ENCODE measurements at places on chromosomes 6 and 20. TPM values are rescaled to one million over a fixed set of nuclear protein-coding genes. Genes with fewer than 3 reads are reported as not detected.

DNA sequence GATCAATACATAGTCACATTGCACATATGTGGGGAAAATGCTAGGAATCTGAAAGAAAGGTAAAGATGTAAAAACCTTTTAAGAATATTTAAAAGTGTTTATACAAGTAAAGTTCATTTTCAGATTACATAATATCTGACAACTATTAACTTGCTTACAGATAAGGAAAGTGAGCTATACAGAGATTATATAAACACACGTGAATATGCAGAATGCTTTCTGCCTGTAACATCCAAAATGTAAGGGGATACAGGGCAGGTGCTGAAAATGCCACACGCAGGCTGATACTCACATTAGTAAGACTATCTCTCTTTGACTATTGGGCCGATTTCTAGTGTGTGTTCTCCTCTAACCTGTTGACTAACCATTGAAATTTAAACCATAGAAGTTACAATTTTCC, 17.9 kb upstream of the MAP7 start:
- no peaks in the 10 kb centered on the region for H3K36me3 ChIP-seq
- no peak overlapping the region for H3K4me3 ChIP-seq
- H3K27ac ChIP-seq = no peak overlapping the region
- H3K4me1 ChIP-seq = peaks cover 8% of the 10 kb centered on the region
- no peak for DNase-seq

DNA sequence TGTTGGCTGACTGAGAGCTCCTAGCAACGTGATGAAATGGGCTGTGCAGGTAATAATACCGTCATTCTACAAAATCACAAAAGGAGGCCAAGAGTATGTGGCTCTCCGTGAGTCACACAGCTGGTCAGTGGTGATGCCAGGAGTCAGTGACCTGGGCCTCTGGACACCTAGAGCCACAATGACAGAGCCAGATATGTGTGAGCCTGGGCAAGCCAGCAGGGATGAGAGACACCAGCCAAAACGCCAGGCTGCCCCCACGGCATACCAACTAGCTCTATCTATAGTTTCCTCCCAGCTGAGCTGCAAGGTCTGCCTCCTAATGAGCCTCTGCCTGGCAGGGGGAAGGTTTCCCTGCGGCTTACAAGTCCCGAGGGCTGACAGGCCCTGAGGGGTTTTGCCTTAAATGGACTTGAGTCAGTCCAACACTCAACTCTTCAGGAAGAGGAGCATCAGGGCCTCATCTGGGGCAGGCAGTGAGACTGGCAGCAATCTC, 70.0 kb downstream of the CPNE5 start:
- no peak overlapping the region for H3K27ac ChIP-seq
- no peaks in the 10 kb centered on the region for H3K36me3 ChIP-seq
- H3K4me3 ChIP-seq = no peak overlapping the region

DNA sequence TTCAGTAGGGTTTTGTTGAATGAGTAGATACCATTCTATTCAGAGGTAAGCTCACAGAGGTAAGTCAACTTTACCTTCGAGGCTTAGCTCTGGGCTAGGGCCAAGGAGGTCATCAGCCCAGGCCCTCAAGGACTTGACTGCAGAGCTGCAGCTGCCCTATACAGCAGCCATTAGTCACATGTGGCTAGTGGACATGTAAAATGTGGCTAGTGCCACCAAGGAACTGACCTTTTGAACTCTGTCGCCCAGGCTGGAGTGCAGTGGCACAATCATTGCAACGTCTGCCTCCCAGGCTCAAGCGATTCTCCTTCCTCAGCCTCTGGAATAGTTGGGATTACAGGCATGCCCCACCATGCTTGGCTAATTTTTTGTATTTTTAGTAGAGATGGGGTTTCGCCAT, 47.9 kb upstream of the EPB41L1 start:
- H3K4me1 ChIP-seq = peaks cover 28% of the 10 kb centered on the region
- no peaks in the 10 kb centered on the region for H3K27me3 ChIP-seq
- no peaks in the 10 kb centered on the region for H3K36me3 ChIP-seq
- H3K27ac ChIP-seq = no peak overlapping the region

- H3K36me3 ChIP-seq = no peaks in the 10 kb centered on the region
- no peaks in the 10 kb centered on the region for H3K4me1 ChIP-seq
- no peaks in the 10 kb centered on the region for H3K27me3 ChIP-seq
- DNase-seq = no peak
These were observed 108.0 kb upstream of the PDE7B start for GRCh38 chr6:135743476-135743875.

DNA sequence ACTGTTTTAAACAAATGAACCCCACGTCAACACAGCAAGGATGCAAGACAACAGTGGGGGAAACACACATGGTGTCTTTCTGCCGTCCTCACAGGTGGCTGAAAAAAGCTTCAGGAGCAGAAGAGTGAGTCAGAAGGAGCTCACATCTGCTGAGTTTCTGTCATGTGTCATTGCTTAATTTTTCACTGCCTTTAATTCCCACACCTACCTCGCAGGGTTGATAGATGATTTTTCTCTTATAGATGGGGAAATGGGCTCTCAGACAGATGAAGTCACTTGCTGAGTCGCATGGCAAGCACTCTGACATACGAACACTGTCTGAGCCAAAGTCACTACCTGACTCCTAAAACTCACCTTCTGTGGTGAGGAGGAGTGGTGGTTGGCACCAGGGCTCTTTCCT, 28.3 kb upstream of the CARMIL1 start:
- peaks cover 5% of the 10 kb centered on the region for H3K4me1 ChIP-seq
- peak overlapping the region; percentile 37 for H3K27ac ChIP-seq
- DNase-seq = no peak
- H3K4me3 ChIP-seq = no peak overlapping the region
- H3K36me3 ChIP-seq = no peaks in the 10 kb centered on the region

- no peak overlapping the region for H3K27ac ChIP-seq
- peaks cover 7% of the 10 kb centered on the region for H3K4me1 ChIP-seq
- H3K4me3 ChIP-seq = no peak overlapping the region
- no peaks in the 10 kb centered on the region for H3K27me3 ChIP-seq
- DNase-seq = no peak
These were observed 79.4 kb downstream of the FAXC start for GRCh38 chr6:99270030-99270429.

- no peaks in the 10 kb centered on the region for H3K27me3 ChIP-seq
- H3K36me3 ChIP-seq = no peaks in the 10 kb centered on the region
- H3K4me1 ChIP-seq = no peaks in the 10 kb centered on the region
- DNase-seq = no peak
- no peak overlapping the region for H3K4me3 ChIP-seq
- H3K27ac ChIP-seq = no peak overlapping the region
These were observed 265.4 kb downstream of the RIMS1 start for GRCh38 chr6:72151742-72152141.

DNA sequence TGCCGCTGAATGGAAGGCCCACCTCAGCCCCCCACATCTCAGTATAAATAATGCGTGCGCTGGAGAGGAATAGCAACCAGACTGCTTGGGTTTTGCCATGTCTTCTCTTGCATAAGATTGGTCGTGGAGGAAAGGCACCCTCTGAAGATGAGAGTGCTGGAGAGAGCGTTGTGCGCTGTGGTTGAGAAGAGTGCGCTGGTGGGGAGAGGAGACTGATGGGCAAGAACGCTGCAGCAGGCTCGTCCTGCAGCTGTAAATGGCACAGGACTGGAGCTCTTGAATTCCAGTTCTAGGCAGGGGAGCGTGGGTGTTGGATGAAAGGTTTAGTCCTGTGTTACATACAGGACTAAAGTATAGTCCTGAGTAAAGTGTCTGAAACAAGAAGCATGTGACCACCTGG, 51.5 kb downstream of the RPRD1B start:
- peaks cover 55% of the 10 kb centered on the region for H3K36me3 ChIP-seq
- H3K4me1 ChIP-seq = peaks cover 28% of the 10 kb centered on the region
- peak overlapping the region; percentile 76 for H3K27ac ChIP-seq
- DNase-seq = no peak

- H3K4me1 ChIP-seq = peaks cover 7% of the 10 kb centered on the region
- no peak overlapping the region for H3K27ac ChIP-seq
- H3K27me3 ChIP-seq = no peaks in the 10 kb centered on the region
- no peaks in the 10 kb centered on the region for H3K36me3 ChIP-seq
- no peak for DNase-seq
These were observed 70.1 kb downstream of the ZC2HC1B start for GRCh38 chr6:143934331-143934730.

DNA sequence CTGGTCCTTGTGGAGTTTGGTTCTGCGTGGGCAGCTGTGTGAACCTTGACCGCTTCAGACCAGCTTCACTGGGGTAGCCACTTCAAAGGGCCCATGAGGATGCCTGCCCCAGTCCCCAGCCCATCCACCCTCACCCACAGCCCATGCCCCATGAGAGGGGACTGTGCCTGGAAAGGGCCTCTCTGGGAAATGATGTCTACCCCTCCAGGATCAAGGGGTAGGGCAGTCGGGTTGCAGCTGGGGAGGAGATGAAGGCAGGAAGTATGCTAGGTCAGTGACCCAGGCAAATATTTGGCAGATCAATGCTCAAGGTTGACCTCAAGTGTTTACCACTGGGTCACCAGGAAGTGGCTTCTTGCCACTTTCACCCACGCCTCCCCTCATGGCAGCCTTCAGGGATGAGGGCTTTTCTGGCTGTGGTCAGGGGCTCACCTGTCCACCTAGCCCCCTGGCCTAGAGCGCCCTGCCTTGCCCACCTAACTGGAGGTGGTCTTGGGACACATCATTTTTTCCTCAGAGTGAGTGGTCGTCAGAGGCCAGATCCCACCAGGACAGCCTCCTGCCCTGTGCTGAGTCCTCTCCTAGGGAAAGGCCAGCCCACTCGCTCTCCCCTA, 109.5 kb downstream of the SNX5 start:
- H3K36me3 ChIP-seq = no peaks in the 10 kb centered on the region
- no peak for DNase-seq
- H3K4me3 ChIP-seq = no peak overlapping the region
- H3K27ac ChIP-seq = no peak overlapping the region
- peaks cover 5% of the 10 kb centered on the region for H3K27me3 ChIP-seq
- peaks cover 12% of the 10 kb centered on the region for H3K4me1 ChIP-seq

GRCh38 chr6:117200067-117200466, 65.3 kb upstream of the VGLL2 start:
- no peak for DNase-seq
- no peaks in the 10 kb centered on the region for H3K27me3 ChIP-seq
- H3K4me3 ChIP-seq = no peak overlapping the region
- H3K4me1 ChIP-seq = no peaks in the 10 kb centered on the region
- no peak overlapping the region for H3K27ac ChIP-seq

Gene CST9L
- total RNA-seq = not detected

Gene SLC22A7
- 0.12 TPM for total RNA-seq

Gene FOXA2
- total RNA-seq = 17.5 TPM

Gene LY6G6D
- total RNA-seq = not detected

Gene ADGRF1
- 36.0 TPM for total RNA-seq
